Hematopoietic multipotent progenitor cell treated with erythropoietin and hydrocortisone succinate and interleukin-3 and kit ligand, for 17 days (in vitro differentiated cells): ENCODE measurements at places on chromosomes 1 and 21.

DNA sequence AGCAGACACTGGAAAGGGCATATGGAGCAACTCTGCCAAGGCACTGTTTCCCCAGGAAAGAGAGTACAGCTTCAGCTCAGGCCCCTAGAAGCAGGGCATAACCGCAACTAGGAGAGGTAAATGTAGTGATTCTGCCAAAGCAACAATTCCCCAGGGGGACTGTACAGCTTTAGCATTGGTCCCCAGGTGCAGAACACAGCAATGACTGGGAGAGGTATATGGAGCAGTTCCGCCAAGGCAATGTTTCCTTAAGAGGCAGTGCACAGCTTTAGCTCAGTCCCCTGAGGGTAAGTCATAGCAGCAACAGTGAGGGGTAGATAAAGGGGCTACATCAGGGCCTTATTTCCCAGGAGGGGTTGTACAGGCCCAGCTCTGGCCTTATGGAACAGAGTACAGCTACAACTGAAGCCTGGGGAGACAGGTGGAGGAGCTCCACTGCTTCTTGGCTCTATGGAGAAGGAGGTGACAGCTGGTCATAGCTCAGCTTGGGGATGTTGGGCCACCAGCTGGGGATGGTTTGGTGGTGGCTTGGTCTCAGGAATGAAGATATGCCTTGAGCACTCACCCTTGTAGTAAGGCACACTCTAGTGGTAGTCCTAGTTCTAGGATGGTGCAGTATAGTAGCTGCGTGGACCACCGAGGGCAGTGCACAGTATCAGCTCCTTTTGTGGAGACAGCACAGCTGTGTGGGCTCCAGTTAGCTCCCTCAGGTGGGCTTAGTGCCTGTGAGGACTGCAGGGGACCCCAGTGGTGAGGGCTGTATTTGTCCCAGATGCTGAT lies 582.7 kb downstream of the PTPRC start:
- DNase-seq, result no peak

GRCh38 chr21:45539046-45539795 lies 3.0 kb downstream of the SLC19A1 start:
- no peak for DNase-seq

DNA sequence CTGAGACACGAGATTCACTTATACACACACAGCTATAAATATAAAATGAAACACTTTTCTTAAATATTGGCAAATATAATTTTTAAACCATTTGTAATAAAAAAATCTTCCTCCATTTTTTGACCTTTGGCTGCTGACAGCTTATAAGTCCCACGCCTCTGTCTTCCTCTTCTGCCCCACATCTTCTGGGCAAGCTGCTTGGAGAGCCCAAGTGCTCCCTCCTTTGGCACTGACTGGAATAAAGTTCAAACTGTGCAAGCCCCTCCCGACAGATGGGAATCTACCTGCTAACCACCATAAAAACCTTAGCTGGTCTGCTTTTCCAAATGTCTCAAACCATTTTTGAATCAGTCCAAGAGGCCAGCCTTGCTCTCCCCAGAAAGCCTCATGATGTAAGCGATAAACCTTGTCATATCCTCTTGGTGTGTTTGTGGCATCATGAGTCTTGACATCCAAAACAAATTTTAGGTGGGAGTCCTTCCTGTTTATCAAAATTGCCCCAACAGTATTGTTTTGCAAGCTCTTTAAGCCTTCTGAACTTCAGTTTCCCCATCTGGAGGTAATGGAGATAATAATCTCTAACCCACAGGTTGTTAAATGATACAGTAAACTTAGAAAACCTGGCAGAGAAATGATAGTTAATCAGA lies 99.8 kb downstream of the SNX7 start:
- no peak for DNase-seq

- DNase-seq, result no peak
Observed at GRCh38 chr1:53438427-53439336, 20.5 kb upstream of the DMRTB1 start.

DNA sequence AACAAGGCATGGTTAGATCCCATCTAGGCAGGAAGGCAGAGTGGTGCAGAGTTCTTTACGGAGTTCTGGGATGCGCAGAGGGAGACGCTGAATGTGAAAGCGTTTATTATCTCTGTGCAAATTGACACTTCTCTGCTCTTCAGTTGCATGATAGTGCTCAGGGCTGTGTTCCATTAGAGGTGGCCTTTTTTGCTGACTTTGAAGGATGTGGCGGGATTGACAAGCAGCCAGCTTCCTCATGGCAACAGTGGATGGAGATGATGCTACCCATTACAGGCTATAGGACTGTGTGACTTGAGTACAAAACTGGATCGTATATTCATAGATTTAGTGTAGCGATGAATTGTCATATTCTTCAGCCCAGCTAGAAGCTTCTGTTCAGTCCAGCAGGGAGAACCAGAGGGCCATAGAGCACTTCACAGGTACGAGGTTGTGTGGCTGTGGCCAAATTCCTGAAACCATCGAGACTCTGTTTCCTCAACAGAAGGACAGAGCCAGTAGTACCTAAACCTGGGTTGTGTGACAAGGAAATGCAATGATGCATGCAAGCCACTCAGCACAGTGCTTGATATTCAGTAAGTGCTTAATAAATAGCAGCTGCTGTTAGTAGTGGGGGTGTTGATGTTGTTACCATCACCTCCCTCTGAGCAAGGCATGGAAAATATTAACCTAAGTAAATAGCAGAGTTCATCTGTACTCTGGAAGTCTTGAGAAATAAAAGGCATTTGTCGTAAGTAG lies 430.0 kb upstream of the KAZN start:
- no peak for DNase-seq

- no peak for DNase-seq
Observed at GRCh38 chr1:62301726-62302390, 17.4 kb downstream of the KANK4 start.

GRCh38 chr1:183673605-183674323 lies 20.6 kb upstream of the APOBEC4 start:
- DNase-seq, result no peak

DNA sequence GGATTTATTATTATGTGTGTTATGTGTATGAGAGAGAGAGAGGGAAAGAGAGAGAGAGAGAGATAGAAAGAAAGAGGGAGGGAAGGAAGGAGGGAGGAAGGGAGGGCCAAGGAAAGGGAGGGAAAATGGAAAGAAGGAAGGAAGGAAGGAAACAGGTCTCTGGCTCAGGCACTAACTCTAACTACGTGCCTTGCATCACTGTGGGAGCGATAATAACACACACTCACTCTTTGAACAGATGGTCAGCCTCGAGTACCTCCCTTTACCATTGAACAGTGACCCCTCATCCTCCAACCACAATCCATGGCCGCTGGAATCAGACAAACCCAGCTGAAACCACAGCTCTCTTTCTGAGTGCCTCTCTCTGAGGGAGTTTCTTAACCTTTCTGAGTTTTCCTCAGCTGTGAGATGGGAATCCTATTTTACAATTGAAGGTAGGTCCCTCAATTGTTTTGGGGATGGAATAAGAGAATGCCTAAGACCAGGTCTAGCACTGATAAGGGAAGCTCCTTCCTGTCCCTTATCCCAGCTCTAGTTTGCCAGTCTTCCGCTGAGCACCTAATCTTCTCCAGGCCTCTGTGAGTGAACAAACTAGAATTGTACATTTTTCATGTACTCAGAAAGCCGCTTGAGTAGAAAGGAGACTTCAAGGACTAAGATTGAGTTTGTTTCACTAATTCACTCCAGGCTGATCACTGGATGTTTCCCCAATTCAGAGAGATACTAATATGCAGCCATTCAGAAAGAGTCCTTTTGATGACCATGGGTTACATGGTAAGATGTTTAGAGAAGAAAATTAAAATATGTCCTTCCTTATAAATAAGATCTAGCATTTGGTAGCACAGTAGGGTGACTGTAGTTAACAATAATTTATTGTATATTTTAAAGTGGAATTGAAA lies 62.8 kb downstream of the IRF2BP2 start:
- no peak for DNase-seq

- DNase-seq, result no peak
Observed at GRCh38 chr21:45588871-45589491, 46.7 kb upstream of the SLC19A1 start.

DNA sequence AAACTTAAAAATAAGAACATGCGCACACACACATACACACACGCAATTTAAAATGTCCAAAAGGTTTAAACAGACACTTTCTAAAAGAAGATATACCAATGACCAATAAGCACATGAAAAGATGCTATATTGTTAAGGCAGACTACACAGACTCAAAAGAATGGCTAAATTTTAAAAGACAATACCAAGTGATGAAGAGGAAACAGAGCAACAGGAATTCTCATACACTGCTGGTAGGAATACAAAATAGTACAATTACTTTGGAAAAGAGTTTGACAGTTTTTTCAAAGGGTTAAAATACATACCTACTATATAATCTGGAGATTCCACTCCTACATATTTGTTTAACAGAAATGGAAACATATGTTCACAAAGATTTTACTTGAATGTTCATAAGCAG lies 239.6 kb upstream of the SAMSN1 start:
- DNase-seq, result no peak

- no peak for DNase-seq
Observed at GRCh38 chr1:95201905-95202304, 32.1 kb upstream of the RWDD3 start.

- DNase-seq, result peak; percentile 50
Observed at GRCh38 chr1:2585318-2586092, 1.1 kb upstream of the PRXL2B start.

- DNase-seq, result no peak
Observed at GRCh38 chr1:237187842-237188241, 145.9 kb downstream of the RYR2 start.

DNA sequence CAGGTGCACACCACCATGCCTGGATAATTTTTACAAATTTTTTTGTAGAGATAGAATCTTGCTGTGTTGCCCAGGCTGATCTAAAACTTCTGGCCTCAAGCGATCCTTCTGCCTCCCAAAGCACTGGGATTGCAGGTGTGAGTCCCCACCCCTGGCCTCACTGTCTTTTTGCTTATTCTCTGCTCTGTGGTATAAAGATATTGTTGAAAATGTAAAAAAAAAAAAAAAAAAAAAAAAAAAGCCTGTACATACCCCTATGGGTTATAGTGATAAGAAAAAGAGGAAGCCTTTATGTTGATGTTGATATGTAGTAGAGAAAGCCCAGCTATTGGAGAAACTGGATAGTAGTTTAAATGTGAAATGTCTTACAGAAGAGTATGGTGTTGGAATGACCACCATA lies 125.8 kb downstream of the XPR1 start:
- no peak for DNase-seq

DNA sequence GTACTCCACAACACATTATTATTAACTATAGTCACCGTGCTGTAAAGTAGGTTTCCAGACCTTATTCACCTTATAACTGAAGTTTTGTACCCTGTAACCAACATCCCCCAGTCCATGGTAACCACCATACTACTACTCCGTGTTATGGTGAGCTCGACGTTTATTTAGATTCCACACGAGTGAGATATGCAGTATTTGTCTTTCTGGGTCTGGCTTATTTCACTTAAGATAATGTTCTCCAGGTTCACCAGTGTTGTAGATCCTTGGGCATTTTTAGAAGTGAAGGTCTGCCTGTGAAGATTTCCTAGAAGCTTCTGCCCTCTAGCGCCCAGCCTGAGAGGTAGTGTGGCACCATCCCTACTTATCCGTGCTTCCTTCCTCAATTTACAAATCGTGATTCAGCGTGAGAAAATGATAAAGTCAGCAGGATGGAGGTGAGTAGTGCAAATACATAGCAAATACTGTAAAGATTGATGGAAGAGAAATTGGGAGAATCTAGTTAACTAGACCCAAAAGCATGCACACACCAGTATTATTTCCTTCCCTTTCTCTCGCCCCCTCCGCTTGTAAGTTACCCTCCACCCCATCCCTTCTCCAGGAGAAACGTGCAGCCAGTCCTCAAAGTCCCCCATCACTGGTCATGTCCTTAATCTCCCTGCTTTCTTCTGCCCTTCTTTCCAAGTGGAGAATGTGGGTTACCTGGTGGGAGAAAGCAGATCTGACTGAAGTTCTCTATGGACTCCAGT lies 36.0 kb upstream of the DISC1 start:
- peak; percentile 37 for DNase-seq

- DNase-seq, result no peak
Observed at GRCh38 chr1:40059960-40060750, 19.6 kb downstream of the CAP1 start.

GRCh38 chr1:43319766-43320165 lies 17.9 kb upstream of the MPL start:
- no peak for DNase-seq

DNA sequence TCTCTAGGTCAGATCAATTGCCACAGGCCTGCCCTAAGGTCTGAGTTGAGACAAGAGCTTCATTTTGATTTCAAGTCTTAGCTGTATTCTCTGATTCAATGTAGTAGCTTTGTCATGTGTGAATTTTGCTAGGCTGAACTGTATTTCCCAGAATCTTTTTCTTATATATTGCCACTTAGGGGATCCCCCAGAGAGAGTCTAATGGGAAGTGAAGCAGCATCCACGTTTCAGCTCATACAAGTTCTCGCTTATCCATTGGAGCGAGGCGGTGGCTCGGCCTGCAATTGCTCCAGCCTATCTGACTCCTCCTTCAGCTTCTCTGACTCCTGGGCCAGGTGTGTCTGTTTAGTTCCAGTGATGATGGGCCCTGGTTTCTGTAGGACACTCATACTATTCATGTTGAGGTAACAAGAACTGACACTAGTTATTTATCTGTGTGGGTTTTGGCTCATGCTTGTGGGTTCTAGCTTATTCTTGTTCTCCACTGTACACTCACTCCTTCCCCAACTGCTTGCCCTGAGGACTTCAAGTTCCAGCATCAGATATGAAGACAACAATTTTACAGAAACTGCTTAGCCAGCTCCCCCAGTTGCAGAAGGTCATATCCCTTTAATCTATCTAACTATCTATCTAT lies 48.2 kb downstream of the TBX19 start:
- DNase-seq, result no peak

- DNase-seq, result no peak
Observed at GRCh38 chr1:46002551-46003150, 129.8 kb downstream of the PIK3R3 start.

- no peak for DNase-seq
Observed at GRCh38 chr1:208748387-208749165, 504.4 kb upstream of the PLXNA2 start.

- no peak for DNase-seq
Observed at GRCh38 chr1:113255720-113256347, 134.5 kb upstream of the MAGI3 start.

DNA sequence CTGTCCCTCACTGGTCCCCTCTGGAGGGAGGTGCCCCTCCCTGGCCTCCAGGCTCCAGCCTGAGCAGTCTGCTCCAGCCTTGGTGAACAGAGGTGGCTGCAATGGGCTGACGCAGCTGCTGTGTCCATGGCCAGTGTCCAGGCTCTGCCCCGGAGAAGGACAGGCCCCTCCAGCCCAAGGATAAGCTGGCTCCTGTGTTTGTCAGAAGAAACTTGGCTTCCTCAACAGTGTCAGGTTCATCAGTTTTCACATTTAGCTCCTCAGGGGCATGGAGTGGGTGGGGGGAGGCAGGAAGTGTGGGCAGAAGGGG lies 402.8 kb downstream of the MATN1 start:
- DNase-seq, result no peak
